Fibroblast of lung (primary cell): ENCODE measurements at places on chromosomes 12 and 14. TPM values are rescaled to one million over a fixed set of nuclear protein-coding genes. Genes with fewer than 3 reads are reported as not detected.

GRCh38 chr12:31724557-31724956 lies 4.3 kb downstream of the AMN1 start:
- no peak for DNase-seq

- DNase-seq: no peak
These were observed 323.4 kb upstream of the SFSWAP start for GRCh38 chr12:131387281-131388163.

DNA sequence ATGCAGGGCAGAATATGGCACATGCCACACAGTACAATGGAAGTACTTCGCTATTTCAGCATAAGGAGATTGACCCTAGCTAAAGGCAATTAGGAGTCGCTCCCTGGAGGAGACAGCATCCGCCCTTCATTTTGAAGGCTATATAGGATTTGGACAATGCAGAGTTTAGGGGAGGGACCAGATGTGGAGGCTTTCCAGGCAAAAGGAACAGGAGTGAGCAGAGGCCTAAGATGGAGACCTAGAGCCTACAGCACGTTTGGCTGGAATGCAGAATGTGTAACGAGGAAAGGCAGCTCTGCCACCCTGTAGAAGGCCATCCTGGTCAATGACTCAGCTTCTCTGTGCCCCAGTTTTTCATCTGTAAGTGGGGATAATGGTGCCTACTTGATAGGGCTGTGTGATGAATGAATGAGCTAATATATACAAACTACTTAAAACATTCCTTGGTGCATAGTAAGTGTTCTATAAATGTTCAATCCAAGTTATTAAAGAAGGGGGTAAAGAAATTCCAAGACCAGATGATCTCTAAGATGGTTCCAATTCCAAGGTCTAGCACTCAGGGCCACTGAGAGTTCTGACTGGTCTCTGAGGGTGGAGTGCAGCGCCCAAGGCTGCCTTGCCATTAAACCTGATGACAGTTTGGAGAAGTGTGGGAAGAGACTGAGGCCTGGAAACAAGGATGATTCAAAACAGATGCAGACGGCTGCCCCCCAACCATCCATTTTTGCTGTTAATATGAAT lies 54.3 kb upstream of the FRMD6 start:
- DNase-seq: peak; percentile 64

- DNase-seq: no peak
These were observed 78.1 kb downstream of the KSR2 start for GRCh38 chr12:117890644-117891043.

- DNase-seq: no peak
These were observed 170.9 kb downstream of the GRIP1 start for GRCh38 chr12:66508025-66508424.

- peak; percentile 73 for DNase-seq
These were observed 23.1 kb downstream of the FBRSL1 start for GRCh38 chr12:132513070-132513398.

GRCh38 chr12:126107659-126108058 lies 1042.4 kb downstream of the AACS start:
- DNase-seq: no peak

- DNase-seq: no peak
These were observed 10.3 kb upstream of the MYL2 start for GRCh38 chr12:110930348-110931314.

- DNase-seq: no peak
These were observed 5.7 kb downstream of the CACNA2D4 start for GRCh38 chr12:1912580-1913376.

GRCh38 chr14:49796025-49796424 lies 28.1 kb downstream of the KLHDC2 start:
- no peak for DNase-seq

DNA sequence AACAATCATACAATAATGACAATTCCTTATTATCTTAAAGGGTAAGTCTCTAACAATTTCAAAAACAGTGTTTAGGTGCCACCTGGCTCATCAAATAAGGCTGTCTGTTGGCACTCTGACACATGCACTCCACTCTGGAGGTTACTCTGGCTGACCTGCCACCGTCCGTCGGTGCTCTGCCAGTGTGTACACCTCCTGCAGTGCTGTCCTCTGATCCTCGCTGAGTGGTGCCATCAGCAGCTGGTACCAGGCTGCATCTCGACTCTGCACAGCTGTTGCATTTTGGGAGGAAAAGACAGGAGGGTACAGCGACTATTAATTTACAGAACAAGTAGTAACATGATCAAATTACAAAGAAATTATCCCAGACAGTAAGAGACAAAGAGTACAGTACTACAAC lies 63.9 kb downstream of the IPO8 start:
- no peak for DNase-seq

- no peak for DNase-seq
These were observed 6.3 kb downstream of the ESPL1 start for GRCh38 chr12:53274445-53274844.

GRCh38 chr14:61668282-61668681 lies 27.0 kb upstream of the HIF1A start:
- DNase-seq: no peak

DNA sequence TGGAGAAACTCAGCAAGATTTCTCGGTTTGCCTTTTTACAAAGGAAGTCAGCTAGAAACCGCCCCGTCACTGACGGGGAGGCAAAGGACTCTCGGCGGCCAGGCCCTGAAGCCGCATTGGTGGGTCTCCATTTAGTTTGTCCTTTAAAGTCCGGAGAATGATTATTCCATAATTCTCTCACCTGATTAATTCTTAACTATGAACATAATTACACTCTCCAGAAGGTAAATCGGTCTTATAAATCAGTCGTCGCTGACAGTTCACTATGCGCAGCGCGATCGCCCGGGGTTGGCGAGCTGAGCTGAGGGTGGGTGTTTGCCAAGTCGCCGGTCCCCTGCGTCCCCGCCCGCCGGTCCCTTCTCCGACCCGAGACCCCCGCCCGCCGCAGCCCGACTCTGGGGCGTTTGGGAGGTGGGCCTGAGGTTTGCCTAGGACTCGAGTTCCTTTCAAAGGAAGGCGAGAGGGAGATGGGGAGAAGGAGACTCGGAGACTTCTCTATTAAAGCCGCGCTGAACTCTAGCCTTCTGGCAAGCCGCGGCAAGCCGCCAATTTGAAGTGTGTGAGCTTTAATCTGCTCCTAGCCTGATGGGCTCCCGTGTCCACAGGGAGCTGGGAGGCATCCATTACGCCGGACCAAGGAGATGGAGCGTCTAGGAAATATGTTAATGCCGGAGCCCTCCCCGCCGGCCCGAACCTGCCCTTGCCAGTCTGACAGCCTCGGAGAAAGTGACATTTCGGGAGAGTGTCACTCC lies 392.9 kb downstream of the NOVA1 start:
- peak; percentile 30 for DNase-seq

DNA sequence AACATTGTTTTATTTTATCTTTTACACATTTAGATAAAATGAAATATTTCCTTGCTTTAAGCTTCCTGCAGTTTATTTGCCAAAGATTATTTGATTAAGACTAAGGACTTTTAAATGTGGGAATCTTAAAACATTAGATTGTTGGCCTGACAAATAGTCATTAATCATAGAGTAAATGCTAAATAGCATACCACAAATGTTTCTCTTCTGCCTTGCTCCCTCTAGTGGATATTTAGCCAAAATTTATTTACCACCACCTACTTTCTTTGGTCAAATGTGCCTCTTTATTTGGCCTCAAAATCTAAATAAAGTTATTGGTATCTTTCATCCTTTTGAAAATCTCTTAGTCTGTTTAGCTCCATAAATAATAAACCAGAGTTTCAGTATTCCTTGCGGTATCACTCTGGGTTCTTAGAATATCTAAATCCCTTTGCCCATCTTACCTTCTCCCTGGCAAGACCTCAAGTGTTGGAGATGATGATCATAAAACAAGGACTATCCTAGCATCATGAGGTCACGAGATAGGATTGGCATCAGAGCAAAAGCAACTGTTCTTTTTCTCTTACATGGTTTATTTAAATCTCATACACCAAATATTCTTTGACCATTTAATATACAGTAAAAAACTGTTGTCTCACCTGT lies 150.6 kb upstream of the AEBP2 start:
- DNase-seq: peak; percentile 62

DNA sequence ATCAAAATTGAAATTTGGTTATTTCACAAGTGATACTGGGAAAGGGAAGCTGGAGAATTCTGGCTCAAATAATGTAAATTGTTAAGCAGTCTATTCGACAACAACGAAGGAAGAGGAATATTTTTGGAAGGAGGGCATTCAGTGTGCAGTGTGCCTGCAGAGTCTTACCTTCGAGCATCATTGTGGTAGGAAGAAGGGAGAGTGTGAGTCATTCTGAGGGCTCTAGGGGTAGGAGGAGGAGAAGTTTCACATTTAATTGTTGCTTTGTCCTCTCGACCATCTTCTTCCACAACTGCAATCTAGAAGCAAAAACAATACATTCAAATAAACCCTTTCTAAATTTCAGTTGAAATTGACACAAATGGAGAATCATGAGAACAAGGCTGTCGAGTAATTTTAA lies 263.0 kb downstream of the ACSS3 start:
- DNase-seq: no peak

GRCh38 chr14:48970943-48971342 lies 615.2 kb downstream of the RPS29 start:
- peak; percentile 58 for DNase-seq

- DNase-seq: peak; percentile 27
These were observed 15.6 kb downstream of the SMUG1 start for GRCh38 chr12:54173066-54173726.

DNA sequence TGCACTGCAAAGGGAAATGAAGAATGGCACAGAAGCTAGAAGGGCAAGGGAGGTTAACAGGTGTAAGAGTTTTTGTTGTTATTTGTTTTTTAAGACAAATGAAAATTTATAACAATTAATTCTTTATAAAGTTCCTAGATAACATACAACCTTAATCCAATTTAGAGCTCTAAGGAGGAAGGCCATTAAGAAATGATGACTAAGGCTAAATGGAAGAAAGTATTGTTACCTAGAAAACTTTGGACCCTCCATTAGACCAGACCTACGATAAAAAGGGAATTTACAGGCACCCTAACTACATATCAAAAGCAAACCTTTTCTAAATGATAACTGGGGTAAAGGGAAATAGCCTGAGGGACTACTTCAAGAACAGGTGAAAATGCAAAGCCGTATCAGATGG lies 130.8 kb downstream of the PRKD1 start:
- DNase-seq: no peak

DNA sequence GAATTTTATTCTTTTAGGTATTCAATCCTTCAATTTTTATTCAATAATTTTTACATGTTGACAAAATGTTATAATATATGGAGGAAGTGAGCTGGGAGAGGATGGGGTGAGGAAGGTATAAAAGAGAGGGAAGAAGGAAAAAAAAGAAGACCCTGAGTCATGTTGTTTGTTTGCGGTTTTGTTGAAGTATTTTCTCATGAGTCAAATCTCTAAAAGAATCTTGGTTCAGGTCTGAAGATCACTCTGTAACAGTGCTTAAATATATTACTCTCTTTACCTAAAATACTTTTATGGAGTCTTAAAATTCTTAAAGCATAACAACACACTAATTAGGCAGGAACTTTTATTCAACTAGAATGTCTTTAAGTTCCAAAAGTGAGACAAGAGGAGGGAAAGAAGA lies 489.6 kb upstream of the GARIN6 start:
- no peak for DNase-seq

DNA sequence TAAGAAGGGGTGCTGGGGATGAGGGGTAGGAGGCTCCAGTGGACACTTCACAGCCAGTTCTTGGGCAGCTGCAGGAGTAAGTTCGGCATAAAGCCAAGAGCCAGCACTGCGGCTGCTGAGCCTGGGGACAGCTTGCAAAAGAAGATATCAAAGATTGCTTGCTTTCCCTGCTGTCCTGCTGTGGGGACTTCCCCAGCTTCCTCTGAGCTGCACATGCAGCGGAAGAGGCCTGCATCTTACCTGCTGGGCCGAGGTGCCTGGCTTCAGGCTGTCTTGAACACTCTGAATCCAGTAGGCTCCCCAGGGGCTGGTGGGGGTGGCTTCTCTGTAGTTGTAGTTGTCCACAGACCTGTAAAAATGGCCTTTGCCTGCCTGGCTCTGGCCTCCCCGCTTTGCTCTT lies 1.3 kb downstream of the CHGA start:
- DNase-seq: no peak

DNA sequence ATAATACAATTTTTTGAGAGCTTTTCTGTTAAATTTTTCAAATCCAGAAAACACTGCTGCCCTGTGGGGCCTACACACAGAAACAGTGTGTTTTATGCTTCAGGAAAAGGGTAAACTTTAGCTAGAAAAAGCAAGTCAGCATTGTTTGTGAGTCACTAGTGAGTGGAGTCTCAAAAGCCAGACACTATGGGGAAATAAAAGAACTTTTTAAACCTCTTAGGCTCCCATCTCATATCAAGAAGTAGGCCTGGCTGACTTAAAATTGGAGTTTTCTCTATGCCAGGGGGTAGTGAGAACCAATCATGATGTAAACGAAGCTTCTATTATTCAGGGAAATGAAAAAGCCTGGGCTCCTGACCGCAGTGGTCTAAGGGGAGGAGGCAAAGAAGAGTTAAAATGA lies 12.6 kb downstream of the GPR65 start:
- no peak for DNase-seq

DNA sequence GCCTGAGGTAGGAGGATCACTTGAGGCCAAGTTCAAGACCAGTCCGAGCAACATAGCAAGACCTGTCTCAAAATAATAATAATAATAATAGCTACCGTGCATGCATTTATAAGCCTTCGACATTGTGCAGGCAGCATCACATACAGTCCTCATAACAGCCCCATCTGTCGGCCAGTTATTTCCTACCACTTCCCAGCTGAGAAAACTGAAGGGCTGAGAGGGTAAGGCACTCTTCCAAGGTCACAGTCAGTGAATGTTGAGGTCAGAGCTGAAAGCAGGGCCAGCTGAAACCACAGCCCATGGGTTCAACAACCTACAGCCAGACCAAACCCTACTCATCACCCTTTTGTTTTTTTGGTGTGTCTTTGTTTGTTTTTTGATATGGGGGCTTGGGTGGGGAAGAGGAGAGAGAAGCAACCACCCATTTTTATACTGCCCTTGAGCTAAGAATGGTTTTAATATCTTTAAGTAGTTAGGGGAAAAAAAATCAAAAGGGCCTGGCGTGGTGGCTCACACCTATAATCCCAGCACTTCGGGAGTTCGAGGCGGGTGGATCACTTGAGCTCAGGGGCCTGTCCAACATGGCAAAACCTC lies 16.8 kb upstream of the ITPK1 start:
- DNase-seq: peak; percentile 51

GRCh38 chr12:51326698-51327439 lies 2.9 kb upstream of the BIN2 start:
- DNase-seq: peak; percentile 78

Gene A2M
- polyA plus RNA-seq: 77.6 and 300 TPM in 2 replicates

Gene CCT2
- polyA plus RNA-seq: 178 and 237 TPM in 2 replicates

Gene FAM234B
- polyA plus RNA-seq: 7.1 and 7.3 TPM in 2 replicates

Gene RAB21
- polyA plus RNA-seq: 27.4 and 29.7 TPM in 2 replicates

Gene TMEM19
- 19.6 and 30.5 TPM in 2 replicates for polyA plus RNA-seq

Gene PPP1R36
- 0.37 and 0.87 TPM in 2 replicates for polyA plus RNA-seq

Gene CMA1
- polyA plus RNA-seq: not detected in 2 replicates

Gene RPL10L
- polyA plus RNA-seq: not detected in 2 replicates

Gene FOXA1
- 0.03 and 0.09 TPM in 2 replicates for polyA plus RNA-seq

Gene TCHP
- 10.3 and 14.0 TPM in 2 replicates for polyA plus RNA-seq

Gene TAS2R50
- not detected in 2 replicates for polyA plus RNA-seq

Gene TRPV4
- 0.83 and 1.5 TPM in 2 replicates for polyA plus RNA-seq

Gene BIN2
- polyA plus RNA-seq: not detected in 2 replicates

Gene MYO1H
- 0.07 and 0.15 TPM in 2 replicates for polyA plus RNA-seq
